ENCODE measurements at places on chromosomes 6 and 20. TPM values are rescaled to one million over a fixed set of nuclear protein-coding genes. Genes with fewer than 3 reads are reported as not detected.

DNA sequence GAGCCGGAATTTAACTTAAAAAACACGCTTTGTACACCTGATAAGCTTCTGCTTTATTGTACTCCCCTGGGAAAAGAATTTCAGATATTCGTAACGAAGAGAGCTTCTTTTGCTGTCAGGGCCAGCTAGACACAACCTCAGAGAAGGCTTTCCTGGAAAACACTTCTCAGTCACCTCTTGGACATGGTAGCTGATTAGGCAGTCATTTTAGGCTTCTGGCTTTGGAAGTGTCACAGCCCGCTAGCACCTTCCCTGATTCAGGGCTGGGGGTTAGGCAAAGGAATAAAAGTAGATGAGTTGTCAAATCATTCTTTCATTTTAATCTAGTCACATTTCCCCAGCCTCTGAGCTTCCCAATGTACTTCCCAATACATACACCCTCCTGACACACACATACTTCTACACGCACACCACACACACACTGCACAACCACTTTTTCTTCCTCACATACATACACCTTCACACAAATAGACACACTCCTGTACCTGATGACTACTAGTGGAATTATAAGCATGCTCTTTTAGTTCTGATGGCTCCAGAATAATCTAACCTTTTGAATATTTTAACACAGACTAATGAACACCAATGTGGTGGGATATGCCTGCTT lies 34.9 kb upstream of the TINAG start:
- DNase-seq: no peak

GRCh38 chr6:161367472-161367871 lies 93.6 kb upstream of the AGPAT4 start:
- DNase-seq: no peak

GRCh38 chr6:35893246-35893645 lies 27.7 kb downstream of the SRPK1 start:
- no peak for DNase-seq

- DNase-seq: no peak
These were observed 754 bp downstream of the RPS10 start for GRCh38 chr6:34425132-34425497.

The BNIP5 gene
- 0.10 TPM for total RNA-seq

Data from progenitor cell of endocrine pancreas (in vitro differentiated cells).